ENCODE measurements at places on chromosomes 1 and 21.

- DNase-seq = peak; percentile 63
Measured at GRCh38 chr1:84836145-84836544, 56.9 kb downstream of the LPAR3 start.

DNA sequence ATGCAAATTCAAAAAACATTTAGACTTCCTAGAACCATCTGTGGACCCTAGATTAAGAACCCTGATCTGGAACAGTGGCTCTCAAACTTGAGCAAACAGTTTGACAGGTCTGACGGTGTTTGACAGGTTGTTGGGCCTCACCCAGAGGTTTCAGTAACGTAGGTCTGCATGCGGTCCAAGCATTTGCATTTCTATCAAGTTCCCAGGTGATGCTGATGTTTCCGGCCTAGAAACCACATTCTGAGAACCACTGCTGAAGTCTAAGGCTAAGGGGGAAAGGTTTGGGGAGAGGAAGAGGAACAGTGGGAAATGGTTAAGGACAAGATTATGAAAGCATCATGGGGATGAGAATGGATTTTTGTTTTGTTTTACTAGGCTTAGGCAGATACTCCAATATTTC, 48.6 kb downstream of the MDM4 start:
- DNase-seq = no peak

DNA sequence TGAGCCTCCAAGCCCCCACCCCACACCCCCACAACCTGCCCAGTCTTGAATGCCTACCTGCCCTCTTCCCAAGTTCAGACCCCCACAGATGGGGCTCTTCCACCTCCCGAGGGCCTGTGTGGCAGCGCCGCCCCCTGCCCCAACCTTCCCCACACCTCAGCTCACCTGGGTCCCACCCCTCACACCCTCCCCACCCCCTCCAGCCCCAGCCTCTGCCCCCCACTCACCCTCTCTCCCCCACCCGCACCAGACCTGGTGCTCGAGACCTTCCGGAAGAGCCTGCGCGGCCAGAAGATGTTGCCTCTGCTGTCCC, 9.2 kb downstream of the TNFRSF18 start:
- no peak for DNase-seq

GRCh38 chr1:6157132-6157527, 23.0 kb downstream of the CHD5 start:
- no peak for DNase-seq

DNA sequence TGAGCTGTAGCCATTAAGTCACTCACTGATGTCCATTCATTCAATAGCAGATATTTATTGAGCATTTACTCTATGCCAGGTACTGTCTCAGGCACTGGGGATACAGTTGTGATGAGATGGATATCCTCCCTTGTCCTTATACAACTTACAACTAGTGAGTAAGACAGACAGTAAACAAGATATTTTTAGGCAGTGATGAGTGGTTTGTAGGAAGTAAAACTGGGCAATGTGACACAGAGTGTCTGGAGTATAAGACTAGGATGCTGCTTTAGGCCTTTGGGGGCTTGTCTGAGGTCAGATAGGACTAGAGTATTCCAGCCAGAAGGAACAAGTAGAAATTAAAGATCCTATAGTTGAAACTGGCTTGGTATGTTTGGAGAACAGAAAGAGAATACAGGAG, 41.4 kb downstream of the NOS1AP start:
- DNase-seq = peak; percentile 6

DNA sequence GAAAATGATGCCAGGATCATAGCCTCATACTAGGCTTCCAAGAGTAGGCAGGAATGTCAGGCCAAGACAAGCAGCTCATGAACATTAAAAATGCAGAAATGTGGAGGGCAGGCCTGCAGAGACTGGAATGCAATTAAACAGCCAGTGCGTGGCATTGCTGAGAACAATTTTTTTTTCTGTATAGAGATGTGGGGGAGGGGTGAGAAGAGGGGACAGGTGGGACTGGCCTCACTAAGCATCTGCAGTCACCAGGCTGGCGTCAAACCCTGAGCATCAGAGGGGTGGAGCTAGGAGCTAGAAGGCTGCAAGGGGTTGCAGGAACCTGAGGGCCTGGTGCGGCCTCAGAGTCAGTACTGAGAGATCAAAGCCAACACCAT, 114.1 kb downstream of the TNR start:
- no peak for DNase-seq

GRCh38 chr1:212402666-212403321, 11.9 kb downstream of the PACC1 start:
- DNase-seq = no peak

- no peak for DNase-seq
Measured at GRCh38 chr1:25683177-25683576, 66.6 kb downstream of the MAN1C1 start.

DNA sequence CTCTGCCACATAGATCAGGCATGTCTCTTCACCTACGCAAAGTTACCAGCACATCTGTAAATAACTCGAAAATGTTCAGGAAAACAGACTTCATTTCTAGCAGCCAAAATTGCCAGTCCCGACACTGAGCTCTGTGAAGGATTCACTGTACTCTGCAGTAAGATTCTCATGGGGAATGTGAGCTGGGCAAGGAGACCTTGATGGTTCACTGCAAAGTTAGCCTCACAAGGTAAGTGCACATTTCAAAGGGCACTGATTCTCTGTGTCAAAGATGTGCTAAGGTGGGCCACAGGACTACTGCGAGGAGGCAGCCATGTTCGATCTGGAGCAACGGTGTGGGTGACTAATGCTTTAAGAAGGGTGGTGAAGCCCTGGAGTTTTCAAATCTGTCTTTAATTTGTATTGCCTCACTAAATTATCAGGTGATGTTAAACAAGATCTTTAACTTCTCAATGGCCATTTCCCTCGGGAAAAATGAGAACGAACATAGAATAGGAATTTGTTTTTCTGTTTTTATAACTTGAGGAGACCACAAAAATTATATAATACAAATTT, 25.2 kb downstream of the STPG1 start:
- DNase-seq = no peak

DNA sequence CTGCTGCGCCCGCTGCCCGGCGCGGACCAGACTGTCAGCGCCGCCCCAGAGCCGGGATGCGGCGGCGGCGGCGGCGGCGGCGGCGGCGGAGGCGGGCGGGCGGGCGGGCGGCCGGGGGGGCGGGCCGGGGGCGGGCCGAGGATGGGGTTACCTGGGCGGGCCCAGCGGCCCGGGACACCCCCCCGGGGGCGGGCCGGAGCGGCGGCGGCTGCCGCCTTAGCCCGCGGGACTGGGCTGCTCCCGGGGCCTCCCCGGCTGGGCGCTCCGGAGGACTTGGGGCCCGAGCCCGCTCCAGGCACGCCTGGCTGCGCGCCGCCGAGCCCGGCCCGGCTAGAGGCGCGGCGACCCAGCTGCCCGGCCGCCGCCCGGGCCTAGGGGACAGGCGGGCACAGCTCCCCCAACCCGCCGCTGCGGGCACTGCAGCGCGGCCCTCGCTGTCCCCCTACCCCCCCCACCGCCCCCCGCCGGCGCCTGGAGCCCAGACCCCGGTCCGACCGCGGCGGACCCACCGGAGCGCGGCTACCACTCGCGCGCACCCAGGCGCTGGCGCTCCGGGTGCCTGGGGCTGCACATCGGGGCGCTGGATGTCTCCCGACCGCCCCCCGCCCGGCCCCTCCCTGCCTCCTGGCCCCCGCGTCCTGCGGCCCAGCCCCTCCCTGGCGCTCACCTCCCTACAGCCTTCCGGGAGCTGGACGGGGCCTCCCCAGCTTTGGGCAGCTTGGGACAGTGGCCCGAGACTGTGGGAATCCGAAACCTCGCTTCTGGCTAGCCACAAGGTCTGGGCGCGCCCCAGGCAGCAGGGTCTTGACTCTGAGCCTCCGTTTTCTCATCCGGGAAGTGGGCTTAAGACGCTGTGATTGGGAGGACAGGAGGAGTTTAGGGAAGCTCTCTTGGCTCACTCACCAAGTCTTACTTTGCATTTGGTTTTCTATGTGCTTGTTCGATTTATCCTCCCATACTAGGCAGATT, at the start of gene WNT4:
WNT4 (minus strand) TSS at position 33 of the 969 bp plus-strand sequence. CDS start 175 bp downstream, outside the sequence.
- peak; percentile 41 for DNase-seq

DNA sequence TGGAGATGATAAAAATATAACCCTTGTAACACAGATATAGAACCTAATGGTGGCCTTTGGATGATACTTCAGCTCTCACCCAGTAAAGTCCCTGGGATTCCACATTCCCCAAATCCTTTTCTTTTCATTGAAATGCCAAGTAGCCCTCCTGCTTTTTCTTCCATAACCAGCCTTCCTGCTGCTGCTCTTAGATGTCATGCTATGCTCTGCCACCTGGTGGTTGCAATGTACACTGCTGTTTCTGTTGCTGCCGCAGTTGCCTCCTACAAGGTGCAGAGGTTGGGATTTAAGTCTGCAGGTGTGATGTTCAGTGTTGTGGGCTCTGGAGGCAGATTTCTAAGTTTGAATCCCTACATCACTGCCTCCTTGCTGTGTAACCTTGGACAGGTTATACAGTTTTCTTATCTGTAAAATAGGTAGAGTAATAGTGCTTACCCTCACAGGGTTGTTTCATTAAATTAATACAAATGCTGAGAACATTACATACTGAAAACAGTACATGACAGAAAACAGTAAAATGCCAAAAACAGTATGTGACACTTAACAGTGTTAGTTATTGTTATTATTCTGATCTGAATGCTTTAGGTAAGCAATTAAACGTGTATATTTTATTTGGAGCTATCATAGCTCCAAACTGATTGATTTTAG, 64.3 kb downstream of the CAMSAP2 start:
- DNase-seq = peak; percentile 85

- no peak for DNase-seq
Measured at GRCh38 chr1:213303286-213303685, 252.2 kb downstream of the RPS6KC1 start.

GRCh38 chr1:90204023-90204590, 209.2 kb downstream of the ZNF326 start:
- DNase-seq = no peak

Measured in suppressor macrophage treated with lipopolysaccharide for 1 hour (primary cell).